Immature natural killer cell (primary cell): ENCODE measurements at places on chromosomes 3 and 15. TPM values are rescaled to one million over a fixed set of nuclear protein-coding genes. Genes with fewer than 3 reads are reported as not detected.

GOLGA6B gene
- polyA plus RNA-seq = not detected

LMAN1L gene
- not detected for polyA plus RNA-seq

AP3B2 gene
- polyA plus RNA-seq = not detected

GCNT3 gene
- not detected for polyA plus RNA-seq

NEO1 gene
- polyA plus RNA-seq = 2.4 TPM

DENND6A gene
- polyA plus RNA-seq = 27.5 TPM

DNA sequence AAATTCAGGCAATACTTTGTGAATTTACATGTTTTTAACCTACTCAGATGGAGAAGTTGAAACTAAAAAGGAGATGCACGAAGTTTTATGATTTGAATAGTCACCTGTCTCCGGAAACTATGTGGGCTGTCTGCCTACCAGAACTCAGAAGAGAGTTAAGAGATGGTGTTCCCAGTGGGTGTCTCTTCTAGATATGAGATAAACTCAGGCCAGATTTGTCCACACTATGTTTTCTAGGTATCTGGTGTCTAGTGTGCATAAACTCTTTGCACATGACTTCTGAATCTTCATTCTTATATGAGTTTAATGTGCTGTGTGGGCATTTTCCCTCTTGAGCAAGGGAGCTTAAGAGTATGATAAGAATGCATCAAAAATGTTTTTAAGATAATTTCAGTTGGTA lies 222.8 kb downstream of the FOXP1 start:
- DNase-seq = no peak

DNA sequence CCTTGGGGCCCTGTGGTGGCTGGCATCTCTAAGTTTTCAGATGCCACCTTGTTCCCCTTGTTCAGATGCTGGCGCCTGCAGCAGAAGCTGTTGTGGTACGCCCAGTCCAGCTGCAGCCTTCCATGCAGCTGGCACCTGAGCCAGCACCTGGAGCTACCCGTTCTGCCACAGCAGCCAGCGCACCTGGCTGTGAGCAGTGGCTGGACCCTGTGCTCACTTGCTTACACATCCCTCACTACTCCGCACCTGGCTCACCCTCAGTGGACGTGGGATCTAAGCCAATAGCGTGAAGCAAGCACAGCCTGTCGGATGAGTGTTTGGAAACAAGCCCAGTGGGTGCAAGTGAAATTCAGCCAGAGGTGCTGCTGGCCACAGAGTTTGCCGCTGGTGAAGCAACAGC lies 607.5 kb upstream of the BCHE start:
- no peak for DNase-seq

- DNase-seq = no peak
These were observed 223.7 kb upstream of the BHLHE40 start for GRCh38 chr3:4755566-4755965.

DNA sequence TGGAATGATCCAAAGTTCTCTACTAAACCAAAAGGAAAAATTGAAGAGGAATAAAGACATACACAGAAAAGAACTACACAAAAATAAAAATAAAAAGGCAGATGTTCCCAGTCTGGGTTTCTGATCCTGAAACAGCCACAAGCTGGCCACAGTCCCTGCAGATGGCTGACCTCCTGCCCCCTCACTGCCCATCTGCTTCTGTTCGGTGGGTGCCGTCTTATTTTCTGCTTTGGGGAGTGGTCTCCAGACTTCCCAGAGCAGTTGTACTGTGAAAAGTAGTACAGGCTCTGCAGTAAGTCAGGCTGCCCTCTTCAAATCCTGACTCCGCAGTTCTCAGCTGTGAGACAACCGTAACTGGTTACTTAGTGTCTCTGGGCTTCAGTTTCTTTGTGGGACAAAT lies 94.5 kb downstream of the ARNT2 start:
- DNase-seq = no peak

GRCh38 chr3:67685499-67685898 lies 31.1 kb upstream of the SUCLG2 start:
- no peak for DNase-seq

DNA sequence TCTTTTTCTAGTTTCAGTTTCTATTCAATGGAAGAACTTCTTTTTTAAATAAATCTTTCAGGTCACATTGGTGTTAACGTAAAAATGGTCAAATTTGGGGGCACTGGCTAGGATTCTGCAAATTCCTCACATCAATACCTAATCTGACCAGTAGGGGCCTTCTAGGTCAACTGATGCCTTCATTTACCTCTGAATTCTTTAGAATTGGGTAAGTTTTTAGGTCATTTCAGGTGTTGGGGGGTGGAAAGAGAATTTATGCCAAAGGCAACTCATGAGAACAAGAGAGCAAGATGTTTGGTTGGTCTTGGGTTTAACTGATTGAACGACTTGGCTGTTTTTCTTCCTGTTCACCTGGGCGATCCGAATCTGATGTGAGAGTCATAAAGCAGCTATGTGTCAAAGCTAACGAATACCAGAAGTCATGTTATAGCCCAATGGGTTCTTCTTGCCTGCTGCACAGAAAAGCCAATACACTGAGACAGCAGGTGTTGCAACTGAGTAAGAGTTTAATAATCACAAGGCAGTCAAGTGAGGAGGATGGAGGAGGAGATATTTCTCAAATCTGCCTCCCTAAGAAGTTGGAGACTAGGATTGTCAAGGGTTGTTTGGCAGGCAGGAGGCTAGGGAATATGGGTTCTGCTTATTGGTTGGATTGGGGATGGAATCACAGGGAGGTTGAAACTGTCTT lies 15.3 kb downstream of the LRRC49 start:
- no peak for DNase-seq

DNA sequence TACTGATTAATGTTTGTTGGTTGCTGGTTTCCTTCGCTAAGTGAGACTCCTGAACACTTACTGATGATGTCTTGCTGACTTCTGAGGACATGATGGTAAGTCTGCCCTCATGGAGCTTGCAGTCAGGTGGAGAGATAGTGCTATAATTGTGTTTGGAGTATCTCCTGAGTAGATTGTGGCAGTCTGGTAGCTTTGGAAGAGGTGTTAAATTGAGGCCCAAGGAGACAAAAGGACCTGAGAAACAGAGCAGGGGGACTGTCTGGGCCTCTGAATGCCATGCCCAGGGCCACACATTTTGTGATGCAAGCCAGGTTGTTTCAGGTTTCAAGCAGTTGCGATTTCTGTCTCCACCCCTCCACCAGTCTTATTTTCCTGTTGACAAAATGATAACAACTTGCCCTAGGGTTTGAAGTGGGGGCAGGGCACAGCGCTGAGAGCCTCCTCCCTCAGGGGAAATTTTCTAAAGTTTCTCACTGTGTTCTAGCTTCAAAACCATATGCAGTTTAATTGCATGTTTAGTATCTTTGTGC lies 16.7 kb downstream of the SMAD3 start:
- DNase-seq = no peak

DNA sequence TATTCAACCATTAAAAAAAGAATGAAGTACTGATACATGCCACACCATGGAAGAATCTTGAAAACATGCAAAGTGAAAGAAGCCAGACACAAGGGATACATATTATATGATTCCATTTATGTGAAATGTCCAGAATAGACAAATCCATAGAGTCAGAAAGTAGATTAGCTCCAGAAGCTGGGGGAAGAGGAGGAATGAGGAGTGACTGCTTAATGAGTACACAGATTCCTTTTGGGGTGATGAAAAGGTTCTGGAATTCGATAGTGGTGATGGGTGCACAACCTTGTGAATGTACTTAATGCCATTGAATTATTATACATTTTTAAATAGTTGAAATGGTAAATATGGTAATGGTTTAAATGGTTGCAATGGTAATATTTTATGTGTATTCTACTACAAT lies 90.6 kb upstream of the SPATA12 start:
- DNase-seq = no peak

GRCh38 chr3:178703268-178703975 lies 167.2 kb downstream of the KCNMB2 start:
- no peak for DNase-seq

DNA sequence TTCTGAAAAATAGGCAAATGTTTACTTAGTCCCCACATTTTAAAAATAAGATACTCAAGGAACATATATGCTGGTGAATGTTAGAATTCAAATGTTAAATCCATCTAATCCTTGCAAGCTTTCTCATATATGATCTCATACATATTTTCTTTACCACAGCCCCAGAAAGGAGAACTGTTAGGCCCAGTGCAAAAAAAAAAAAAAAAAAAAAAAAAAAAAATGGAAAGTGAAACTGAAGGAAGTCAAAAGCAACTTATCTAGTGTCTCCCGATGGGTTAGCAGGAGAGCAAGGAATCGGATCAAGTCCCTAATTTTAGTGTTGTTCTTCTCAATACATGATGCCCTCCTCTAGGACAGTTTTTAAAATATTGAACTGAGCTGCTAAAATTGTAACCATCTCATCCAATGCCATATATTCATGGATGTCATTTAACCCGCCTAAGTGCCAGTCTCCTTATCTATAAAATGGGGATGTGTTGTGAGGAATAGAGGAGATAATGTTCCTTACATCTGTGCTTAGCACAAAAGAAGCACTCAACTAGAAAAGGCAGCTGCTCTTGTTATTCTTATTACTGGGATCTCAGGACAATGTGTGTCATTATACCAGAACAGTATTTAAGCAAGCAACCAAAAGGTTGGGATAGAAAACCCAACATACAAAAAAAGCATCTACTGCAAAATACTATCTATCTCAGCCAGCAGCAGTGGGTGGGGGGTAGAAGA lies 279.7 kb downstream of the MAGI1 start:
- no peak for DNase-seq

DNA sequence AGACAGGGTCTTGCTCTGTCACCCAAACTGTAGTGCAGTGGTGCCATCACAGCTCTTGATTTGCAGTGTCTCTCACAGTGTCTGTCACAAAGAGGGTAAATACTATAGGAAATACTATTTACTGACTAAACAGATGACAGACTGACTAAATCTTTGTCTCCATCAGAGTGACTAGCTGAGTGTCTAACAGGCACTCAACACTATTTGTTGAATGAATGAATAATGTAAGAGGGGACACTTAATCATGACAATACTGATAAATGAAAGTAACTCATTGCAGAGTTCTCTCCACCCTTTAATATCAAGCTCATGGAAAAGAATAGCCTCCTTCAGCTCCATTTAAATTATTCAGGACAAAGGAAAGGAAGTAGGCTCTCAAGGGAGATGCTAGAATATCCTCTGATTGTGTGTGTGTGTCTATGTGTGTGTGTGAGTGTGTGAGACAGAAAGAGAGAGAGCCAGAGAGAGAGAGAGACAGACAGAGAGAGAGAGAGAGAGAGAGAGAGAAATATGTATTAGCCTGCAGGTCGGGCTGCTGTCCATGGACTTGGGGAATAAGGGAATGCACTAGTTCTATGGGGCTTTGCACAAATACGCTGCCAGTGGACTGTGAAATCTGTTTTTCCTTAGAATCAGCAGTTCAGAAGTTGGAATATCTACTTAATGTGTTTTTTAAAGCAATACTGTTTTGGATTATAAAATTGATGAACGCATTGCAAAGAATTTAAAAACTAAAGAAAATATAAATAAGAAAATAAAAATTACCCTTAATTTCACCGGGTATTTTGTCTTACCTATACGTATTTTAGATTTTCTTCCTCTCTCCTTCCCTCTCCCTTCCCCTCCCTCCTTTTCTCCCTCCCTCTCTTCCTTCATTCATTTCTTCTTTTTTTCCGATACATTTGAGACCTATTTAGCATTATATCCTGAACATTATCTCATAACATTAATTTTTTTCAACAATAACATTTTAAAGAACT lies 132.9 kb upstream of the LRIG1 start:
- DNase-seq = no peak

DNA sequence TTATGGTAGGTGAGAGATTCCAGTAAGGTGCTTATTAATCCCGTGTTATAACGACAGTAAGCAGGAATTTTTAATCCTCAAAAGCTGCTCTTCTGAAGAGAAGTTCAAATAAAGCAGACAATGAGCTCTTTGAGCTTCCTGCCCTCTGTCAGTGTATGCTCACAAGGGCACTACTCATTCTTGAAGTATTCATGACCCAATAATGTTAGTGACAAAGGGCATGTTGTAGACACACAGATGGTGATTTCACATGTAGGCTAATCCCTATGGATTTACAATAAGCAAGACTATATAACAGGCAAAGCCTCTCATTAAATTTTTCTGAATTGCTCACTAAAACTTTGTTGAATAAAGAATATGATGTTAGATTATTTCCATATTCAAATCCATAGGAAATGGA lies 578.6 kb downstream of the RSL24D1 start:
- no peak for DNase-seq

GRCh38 chr15:70262591-70263274 lies 165.0 kb upstream of the TLE3 start:
- no peak for DNase-seq

- DNase-seq = no peak
These were observed 10.5 kb downstream of the BTD start for GRCh38 chr3:15612001-15612400.

- DNase-seq = no peak
These were observed 20.9 kb upstream of the SLC28A2 start for GRCh38 chr15:45231132-45231531.

- no peak for DNase-seq
These were observed 23.0 kb downstream of the PAQR9 start for GRCh38 chr3:142940472-142940871.

DNA sequence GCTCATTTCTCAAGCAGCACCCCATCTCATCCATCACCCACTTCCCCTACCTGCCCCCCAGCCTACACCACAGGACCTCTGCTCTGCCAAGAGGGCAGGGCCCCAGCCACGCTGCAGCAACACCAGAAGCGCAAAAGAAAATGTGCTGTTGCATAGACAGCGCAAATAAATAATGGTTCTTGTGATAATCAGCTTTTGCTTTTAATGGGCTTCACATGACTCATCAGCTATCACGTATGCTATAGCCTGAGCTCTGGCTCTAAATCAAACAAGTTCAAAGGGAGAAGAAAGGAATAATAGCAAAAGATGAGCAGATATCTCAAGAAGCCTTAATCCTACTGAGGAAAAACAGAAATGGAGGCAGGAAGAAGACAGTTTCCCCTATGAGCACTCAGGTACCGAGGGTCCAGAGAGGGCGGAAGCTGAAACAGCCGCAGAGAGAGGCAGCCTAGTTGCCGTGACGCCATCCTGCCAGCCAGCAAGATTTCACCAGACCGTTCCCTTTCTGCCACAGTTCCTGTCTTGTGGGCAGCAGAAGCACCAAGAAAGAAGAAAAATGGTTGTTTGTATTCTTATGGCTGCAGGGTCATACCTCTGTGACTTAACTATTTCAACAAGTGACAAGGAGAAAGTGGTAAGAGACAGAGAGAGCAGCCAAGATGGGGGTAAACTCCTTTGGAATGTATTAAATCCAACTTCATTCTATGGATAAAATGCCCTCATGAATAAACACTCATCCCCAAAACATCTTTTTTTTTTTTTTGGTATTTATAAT lies 22.0 kb downstream of the RAB27A start:
- DNase-seq = peak; percentile 86

DNA sequence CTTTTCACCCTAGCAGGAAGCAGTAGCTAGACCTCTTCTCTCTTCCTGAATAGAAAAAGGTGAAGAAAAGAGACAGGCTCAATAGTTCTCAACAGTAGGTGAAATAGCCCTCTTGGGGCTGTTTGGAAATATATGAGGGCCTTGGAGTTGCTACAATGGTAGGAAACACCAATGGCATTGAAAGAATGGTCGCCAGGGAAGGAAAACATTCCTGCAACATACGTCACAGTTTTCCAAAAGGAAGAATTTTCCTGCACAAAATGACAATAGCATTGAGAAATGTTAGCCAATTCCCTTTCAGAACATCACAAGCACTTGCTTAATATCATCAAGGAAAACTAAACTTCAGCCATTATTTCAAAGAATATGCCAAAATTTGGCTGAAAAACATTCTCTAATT lies 484.5 kb downstream of the IGSF11 start:
- DNase-seq = no peak
